ENCODE measurements at places on chromosomes 12 and 14. TPM values are rescaled to one million over a fixed set of nuclear protein-coding genes. Genes with fewer than 3 reads are reported as not detected.

DNA sequence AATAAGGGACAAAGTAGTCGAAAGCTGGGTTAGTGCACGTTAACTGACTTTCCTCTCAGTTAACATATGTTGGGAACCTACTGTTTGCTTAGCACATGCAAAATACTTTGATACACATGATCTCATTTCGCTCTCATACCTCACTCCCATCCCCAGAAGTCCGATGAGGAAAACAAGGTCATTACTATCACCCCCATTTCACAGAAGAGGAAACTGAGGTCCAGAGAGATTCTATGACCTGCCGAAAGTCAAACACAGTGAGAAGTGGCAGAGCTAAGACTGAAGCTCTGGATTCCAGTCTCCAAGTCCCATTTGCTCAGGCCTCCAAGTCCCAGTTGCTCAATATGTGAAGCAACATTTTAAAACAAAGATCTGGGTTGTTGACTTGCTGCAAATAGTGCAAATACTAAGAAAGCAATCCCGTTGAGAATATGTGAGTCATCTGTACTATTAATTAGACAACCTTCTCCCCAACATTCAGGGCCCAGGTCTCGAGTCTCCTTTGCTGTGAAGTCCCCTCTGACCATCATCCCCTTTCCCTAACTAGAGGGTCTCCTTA lies 170.6 kb upstream of the PWP1 start:
- DNase-seq: peak; percentile 13

DNA sequence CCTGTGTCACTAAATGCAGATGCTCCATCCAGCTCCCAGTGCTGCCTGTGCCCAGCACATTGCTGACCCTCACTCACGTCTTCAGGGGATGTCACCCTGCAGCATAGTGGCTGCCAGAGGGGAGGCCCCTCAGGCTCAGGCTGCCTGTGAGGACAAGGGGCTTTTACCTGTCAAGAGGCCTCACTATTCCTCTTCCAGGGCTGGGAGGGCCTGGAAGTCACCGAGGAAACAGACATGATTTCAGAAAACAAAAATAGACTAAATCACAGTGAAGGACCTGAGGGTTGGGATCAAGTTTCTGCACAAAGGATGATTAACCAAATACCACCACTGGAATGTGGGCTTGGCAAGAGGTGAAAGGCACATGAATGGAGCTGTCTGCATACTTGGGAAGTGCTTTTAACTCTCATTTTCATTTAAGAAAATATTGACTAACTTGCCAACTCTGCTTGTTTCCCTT lies 1202.3 kb downstream of the BCL11B start:
- peak; percentile 34 for DNase-seq

SLC39A2 gene
- not detected for total RNA-seq

FAM90A1 gene
- 0.09 TPM for total RNA-seq

VRK1 gene
- 55.7 TPM for total RNA-seq

DNA sequence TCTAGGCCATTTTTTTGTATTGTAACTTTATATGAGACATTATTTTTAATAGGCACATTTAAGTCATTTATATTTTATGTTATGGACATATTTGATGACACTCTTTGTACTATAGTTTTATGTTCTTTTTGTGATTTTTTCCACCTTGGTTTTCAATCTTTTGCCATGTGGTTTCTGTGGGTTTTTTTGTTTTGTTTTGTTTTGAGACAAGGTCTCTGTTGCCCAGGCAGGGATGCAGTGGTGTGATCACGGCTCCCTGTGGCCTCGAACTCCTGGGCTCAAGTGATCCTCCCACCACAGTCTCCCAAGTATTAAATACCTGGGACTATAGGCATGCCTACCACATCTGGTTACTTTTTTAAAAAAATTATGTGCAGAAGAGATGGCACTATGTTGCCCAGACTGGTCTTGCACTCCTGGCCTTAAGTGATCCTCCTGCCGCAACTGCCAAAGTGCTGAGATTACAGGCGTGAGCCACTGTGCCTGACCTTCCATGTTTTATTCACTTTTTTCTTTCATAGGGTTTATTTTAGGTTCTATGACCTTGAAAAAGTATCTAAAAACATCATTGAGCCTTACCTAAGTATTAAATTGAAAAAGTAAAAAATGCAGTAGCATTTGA lies 16.3 kb downstream of the MSRB3 start:
- DNase-seq: no peak

- DNase-seq: no peak
These were observed 67.1 kb downstream of the PRKAB1 start for GRCh38 chr12:119735079-119735478.

GRCh38 chr12:41967668-41968500 lies 176.8 kb downstream of the GXYLT1 start:
- peak; percentile 77 for DNase-seq

INSM2 gene
- total RNA-seq: not detected

Measured in H9 (cell line).